Thyroid gland (tissue), 4 donors: ENCODE measurements at places on chromosomes 4 and X. TPM values are rescaled to one million over a fixed set of nuclear protein-coding genes. Genes with fewer than 3 reads are reported as not detected.
A peak's percentile ranks its signal among the peaks of the same experiment; 100 is the strongest.

- DNase-seq, result no peak
Measured at GRCh38 chr4:184387351-184387750, 87.0 kb downstream of the IRF2 start.

GRCh38 chr4:101795704-101796103 lies 5.2 kb downstream of the BANK1 start:
- no peak for DNase-seq

DNA sequence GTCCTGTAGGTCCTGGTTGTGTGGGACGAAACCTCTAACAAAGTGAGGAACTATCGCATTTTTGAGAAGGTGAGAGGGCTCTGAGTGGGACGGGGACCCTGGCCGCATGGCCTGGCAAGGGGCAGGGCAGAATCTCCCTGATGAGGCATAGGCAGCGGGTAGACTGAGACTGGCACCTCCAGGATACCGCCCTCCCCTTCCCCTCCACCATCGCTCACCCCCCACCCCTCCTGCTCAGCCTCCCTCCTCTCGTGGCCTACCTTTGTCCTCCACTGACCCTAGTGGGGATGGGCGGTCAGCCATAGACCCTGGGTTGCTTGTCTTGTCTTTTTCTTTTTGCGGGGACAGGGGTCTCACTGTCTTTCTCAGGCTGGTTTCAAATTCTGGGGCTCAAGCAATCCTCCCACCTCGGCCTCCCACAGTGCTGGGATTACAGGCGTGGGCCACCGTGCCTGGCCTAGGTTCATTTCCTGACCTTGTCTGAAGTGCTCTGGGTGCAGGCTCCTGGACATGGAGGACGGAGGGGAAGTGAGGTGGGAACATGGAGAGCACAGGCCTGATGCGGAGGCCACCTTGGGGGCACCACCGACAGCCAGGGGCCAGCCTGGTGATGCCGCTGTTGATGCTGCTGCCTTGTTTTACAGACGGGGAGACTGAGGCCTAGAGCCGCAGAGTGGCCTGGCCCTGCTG lies 10.5 kb upstream of the ADD1 start:
- DNase-seq, result no peak

The VCX2 gene
- not detected for total RNA-seq

The WDR17 gene
- total RNA-seq, result 7.8 TPM

DNA sequence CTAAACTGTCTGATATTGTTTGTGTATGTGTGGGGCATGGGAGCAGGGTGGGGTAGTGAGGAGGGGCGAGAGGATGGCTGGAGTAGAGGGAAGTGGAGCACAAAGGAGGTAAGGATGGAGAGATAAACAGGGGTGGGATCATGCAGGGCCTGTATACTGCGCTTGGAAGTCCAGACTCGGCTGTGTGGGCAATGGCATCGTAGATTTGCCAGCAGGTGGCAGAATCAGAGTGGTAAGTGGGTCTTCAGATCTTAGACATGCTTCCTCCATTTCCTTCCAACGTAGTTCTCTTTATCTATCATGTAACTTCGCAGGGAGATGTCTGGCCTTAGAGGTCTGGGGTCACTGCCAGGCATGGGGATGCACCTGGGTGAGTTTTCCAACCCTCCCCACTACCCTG lies 155.5 kb downstream of the PDGFRA start:
- peak; percentile 39 for DNase-seq

DNA sequence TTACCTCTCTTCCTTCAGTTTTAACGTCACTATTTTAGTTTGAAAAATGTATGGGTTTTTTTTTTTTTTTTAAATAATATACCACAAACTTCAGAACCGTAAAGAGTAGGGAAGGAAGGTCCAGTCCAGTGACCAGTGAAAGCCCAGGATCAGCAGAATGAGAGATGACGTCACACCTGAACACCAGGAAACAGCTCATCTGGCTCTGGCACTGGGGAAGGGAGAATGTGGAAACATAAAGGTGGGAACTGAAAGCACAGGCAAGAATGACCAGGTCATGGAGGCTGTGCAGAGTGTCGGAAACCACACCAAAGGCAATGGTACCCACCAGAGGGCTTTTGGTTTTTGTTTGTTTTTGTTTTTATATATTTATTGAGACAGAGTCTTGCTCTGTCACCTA lies 141.2 kb downstream of the DHX15 start:
- DNase-seq, result no peak

The L1CAM gene
- 2.2 TPM for total RNA-seq

GRCh38 chr4:158826057-158826456 lies 57.2 kb downstream of the FNIP2 start:
- DNase-seq, result no peak

The AFM gene
- not detected for total RNA-seq

GRCh38 chr4:151004222-151004621 lies 10.9 kb downstream of the LRBA start:
- no peak for DNase-seq

- DNase-seq, result no peak
Measured at GRCh38 chrX:633985-634958, 3.7 kb downstream of the SHOX start.

The UGT2B17 gene
- not detected for total RNA-seq

DNA sequence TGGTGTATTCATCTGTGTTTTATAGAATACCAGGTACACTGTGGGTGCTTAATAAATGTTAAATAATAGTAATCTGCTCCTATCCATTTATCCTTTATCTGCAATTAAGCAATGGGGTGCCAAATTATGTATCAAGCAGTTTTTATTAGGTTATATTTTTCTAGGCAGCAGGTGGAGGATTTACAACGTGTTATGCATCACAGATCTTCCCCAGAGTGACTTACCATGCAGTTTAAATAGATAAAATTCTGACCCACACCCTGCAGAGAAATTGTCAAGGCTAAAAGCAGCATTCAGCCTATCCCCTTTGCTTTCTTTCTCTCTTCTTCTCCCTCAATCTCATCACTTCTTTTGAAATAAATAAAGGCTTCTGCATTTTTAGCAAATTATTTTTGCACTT lies 306.4 kb downstream of the CXXC4 start:
- DNase-seq, result no peak

The GYPE gene
- total RNA-seq, result 1.1 TPM

The SORCS2 gene
- 4.8 TPM for total RNA-seq

DNA sequence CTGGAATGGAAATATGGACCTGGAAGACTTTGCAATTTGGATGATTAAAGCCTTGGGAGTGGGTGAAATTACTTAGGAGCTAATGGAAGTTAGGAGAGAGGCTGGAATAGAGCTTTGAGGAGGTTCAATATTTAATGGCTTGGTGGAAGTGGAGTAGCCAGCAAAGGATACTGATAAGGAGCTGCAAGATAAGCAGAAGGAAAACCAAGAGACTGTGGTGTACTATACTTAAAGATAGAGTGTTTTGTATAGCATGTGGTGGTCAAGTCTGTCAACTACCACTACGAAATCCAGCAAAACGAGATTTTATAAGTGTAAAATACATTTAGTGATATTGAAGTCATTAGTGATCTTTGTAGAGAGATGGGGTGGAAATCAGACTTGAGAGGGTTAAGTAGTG lies 54.0 kb upstream of the TMLHE start:
- no peak for DNase-seq

The ZBTB33 gene
- 18.4 TPM for total RNA-seq

- DNase-seq, result no peak
Measured at GRCh38 chr4:8230891-8231290, 31.8 kb downstream of the SH3TC1 start.

The RNF150 gene
- 31.2 TPM for total RNA-seq

GRCh38 chr4:38672397-38673129 lies 8.6 kb downstream of the KLF3 start:
- DNase-seq, result no peak

The BEX4 gene
- total RNA-seq, result 72.2 TPM

The ACSL4 gene
- total RNA-seq, result 40.6 TPM

The ANAPC10 gene
- 80.8 TPM for total RNA-seq

The BRS3 gene
- not detected for total RNA-seq

The TAF7L gene
- not detected for total RNA-seq

- DNase-seq, result no peak
Measured at GRCh38 chr4:7649741-7650531, 215.2 kb upstream of the PSAPL1 start.

DNA sequence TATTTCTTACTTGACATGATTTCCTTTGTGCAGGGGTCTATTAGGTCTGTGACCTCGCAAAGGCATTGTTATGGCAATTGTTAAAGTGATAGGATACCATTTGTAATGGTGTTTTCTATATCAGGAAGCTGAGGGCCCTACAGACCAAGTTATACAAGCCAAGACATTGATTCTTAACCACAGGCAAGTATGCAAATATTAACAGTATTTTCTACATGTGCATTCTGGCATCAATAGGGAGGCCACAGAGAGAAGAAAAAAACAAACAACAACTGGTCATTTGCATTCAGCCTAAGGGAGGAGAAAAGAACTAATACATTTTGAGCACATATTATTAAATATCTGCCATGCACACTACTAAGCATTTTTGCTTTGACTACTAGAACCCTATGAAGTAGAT lies 28.5 kb downstream of the GBA3 start:
- DNase-seq, result no peak

The CT45A8 gene
- not detected for total RNA-seq

DNA sequence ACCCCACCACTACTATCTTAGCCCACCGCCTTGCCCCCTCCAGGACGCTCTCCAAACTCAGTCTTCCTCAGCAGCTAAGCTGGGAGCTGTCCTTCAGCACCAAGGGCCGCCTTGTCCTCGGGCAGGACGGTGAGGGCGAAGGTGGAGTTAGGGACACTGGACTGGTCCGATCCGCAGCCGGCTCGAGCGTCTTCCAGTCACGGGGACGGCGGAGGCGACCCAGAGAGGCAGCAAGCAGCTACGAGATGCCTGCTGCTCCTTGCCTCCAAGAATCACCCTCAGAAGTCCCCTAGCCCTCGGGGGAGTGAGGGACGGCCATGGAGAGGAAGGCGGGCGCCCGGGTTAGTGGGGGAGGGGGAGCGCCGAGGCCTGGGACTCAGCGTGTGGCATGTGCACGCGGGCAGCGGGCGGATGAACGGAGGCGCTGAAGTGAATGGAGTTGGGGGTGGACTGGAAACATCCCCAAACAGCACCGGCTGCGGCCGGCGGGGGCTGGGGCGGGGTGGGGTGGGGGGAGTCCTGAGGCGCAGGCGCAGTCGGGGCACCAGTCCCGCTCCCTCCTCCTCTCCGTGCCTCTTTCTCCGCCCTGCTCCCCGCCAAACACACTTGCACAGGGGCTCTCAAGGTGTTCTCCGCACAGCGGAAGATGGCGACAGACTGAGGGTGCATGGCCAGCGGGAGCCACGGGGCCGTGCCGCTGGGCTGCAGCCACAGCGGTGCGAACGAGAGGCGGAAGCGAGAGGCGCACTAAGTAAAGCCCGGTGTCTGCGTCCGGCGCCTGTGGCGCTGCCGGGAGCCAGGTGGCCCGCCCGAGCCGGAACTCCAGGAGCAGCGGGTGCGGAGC lies at the start of gene NALF2:
TSS of gene NALF2 (plus strand) at position 545 of the 844 bp plus-strand sequence. CDS start 957 bp downstream, outside the sequence.
- peak; percentile 77 for DNase-seq

DNA sequence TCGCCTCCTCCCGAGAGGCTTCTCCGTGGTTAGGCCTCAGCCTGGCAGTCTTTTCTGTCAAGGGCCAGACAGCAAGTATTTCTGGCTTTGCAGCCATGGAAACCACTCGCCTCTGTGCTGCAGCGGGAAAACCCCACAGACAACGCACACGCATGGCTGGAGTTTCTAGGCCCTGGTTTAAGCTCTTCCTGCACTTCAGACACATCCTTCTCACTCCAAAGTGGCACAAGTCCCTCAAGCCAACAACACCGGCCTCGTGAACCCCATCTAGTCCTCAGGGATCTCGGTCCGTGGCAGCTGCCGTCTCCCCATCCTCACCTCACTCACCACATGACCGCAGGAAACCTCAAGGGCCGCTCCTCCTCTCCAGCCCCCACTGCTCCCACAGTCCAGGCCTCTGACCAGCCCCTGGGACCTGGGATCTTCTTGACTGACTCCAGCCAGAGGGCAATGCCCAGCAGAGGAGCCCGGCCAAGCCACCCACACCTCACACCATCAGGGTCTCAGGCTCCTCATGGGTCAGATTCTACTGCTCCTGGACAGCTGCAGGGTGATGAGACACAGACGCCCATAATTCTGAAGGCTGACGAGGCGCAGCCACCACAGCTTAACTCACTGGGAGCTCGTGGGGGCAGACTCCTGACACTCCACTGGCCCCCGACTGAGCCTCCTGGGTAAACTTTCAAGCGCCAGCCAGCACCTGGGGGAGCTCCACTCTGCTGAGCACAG lies 21.7 kb downstream of the LETM1 start:
- peak; percentile 71 for DNase-seq
